ENCODE measurements at places on chromosomes 7 and 10. TPM values are rescaled to one million over a fixed set of nuclear protein-coding genes. Genes with fewer than 3 reads are reported as not detected.

ZNF488 gene
- 6.4 TPM for polyA plus RNA-seq

AKR1C8 gene
- polyA plus RNA-seq = 0.25 TPM

ETV1 gene
- polyA plus RNA-seq = 29.3 TPM

CCL24 gene
- polyA plus RNA-seq = not detected

GIMAP7 gene
- 12.6 TPM for polyA plus RNA-seq

HECTD2 gene
- 35.0 TPM for polyA plus RNA-seq

UCMA gene
- polyA plus RNA-seq = not detected

CYP26A1 gene
- 0.17 TPM for polyA plus RNA-seq

TMEM184A gene
- polyA plus RNA-seq = 9.1 TPM

ARHGAP22 gene
- 0.97 TPM for polyA plus RNA-seq

ANKRD26 gene
- polyA plus RNA-seq = 13.2 TPM

CHRM2 gene
- 3.8 TPM for polyA plus RNA-seq

SLC18A3 gene
- polyA plus RNA-seq = not detected

DDX21 gene
- 57.8 TPM for polyA plus RNA-seq

SGMS1 gene
- 61.5 TPM for polyA plus RNA-seq

GPR37 gene
- 1.7 TPM for polyA plus RNA-seq

FAM200A gene
- 18.3 TPM for polyA plus RNA-seq

C10orf62 gene
- 0.90 TPM for polyA plus RNA-seq

CNPY1 gene
- not detected for polyA plus RNA-seq

FAM171A1 gene
- 92.5 TPM for polyA plus RNA-seq

UCN3 gene
- polyA plus RNA-seq = 1.9 TPM

PODXL gene
- 807 TPM for polyA plus RNA-seq

COL1A2 gene
- 833 TPM for polyA plus RNA-seq

KLF14 gene
- 0.56 TPM for polyA plus RNA-seq

SCIN gene
- 119 TPM for polyA plus RNA-seq

AP1S1 gene
- polyA plus RNA-seq = 73.1 TPM

LARP4B gene
- polyA plus RNA-seq = 44.0 TPM

ITIH5 gene
- 26.5 TPM for polyA plus RNA-seq

FKBP6 gene
- polyA plus RNA-seq = 0.27 TPM

SPACDR gene
- polyA plus RNA-seq = 1.5 TPM

CACNA2D1 gene
- polyA plus RNA-seq = 24.3 TPM

SLC16A9 gene
- polyA plus RNA-seq = 31.5 TPM

SEC61G gene
- polyA plus RNA-seq = 190 TPM

SPDYE2B gene
- polyA plus RNA-seq = 0.79 TPM

ITGB1 gene
- polyA plus RNA-seq = 674 TPM

C10orf90 gene
- polyA plus RNA-seq = 0.72 TPM

THSD7A gene
- polyA plus RNA-seq = 81.8 TPM

PAPOLB gene
- 0.10 TPM for polyA plus RNA-seq

CRYGN gene
- polyA plus RNA-seq = 1.8 TPM

GSAP gene
- polyA plus RNA-seq = 10.4 TPM

INHBA gene
- 6.1 TPM for polyA plus RNA-seq
